NCI-H526 (cell line): ENCODE measurements at places on chromosomes 4 and X.

GRCh38 chr4:67721770-67722597 is 21.0 kb upstream of the UBA6 start:
- DNase-seq = no peak

GRCh38 chrX:28581522-28581921 is 5.7 kb upstream of the IL1RAPL1 start:
- DNase-seq = no peak

DNA sequence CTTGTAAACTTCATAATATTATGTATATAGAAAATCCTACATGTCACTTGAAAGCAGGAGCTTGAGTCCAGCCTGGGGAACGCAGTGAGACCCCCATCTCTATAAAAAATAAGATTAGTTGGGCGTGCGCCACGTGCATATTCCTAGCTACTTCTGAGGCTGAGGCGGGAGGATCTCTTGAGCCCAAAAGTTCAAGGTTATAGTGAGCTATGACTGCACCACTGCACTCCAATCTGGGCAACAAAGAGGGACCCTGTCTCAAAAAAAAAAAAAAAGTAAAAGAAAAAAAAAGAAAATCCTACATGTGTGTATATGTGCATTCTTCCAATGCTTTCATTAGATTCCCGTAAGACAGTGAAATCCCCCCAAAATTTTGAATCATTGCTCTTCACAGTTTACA is 1.7 kb downstream of the SEC31A start:
- no peak for DNase-seq

DNA sequence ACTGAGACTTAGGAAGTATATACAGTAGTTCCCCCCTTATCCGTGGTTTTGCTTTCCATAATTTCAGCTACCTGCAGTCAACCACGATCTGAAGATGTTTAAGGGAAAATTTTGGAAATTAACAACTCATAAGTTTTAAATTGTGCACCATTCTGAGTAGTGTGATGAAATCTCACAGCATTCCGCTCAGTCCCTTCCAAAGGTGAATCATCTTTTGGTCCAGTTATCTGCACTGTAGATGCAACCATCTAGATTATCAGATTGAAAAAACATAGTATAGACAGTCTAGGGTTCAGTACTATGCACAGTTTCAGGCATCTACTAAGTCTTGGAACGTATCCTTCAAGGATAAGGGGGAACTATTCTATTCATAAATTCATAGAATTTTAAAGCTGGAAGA is 109.0 kb downstream of the ANXA3 start:
- DNase-seq = no peak

- DNase-seq = no peak
Measured at GRCh38 chrX:6325437-6325836, 96.8 kb upstream of the NLGN4X start.

DNA sequence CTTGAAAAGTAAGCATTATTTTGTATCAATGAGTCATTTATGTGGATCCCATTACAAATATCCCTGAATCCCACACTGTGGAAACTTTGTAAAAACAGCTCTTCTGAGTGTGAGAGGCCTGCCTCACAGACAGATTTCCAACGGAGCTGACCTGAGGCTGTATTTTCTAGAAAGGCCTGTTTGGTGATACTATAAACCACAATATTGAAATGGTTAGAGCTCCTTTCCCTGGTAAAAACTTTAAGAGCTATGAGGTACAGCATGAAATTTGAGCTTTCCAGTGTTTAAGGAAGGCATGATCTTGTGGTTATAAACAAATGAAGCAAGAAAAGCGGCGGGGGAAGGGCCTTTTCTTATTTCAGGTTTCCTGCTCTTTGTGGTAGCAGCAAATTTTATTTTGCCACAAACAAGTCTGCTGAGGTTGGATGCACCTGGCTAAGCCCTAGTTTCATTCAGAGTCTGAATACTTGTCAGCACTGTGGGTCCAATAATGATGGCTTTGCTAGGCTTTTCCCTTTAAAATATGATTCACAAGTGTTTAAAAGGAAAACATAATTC is 86.8 kb upstream of the ETNPPL start:
- peak; percentile 49 for DNase-seq

DNA sequence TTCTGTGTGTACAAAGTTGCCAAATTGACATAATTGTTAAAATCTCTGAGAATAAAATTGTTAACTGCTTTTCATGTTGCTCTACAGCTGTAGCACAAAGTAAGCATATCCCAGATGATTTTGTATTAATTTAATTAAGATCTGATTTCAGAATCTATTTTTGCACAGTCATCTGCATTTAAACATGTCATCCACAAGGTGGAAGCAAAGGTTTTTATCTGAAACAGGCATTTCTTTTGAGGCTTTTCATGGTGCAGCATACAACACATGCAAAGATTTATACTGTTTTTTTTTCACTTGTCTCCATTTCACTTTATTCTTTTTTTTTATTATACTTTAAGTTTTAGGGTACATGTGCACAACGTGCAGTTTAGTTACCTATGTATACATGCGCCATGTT is 51.2 kb downstream of the GC start:
- DNase-seq = peak; percentile 31

DNA sequence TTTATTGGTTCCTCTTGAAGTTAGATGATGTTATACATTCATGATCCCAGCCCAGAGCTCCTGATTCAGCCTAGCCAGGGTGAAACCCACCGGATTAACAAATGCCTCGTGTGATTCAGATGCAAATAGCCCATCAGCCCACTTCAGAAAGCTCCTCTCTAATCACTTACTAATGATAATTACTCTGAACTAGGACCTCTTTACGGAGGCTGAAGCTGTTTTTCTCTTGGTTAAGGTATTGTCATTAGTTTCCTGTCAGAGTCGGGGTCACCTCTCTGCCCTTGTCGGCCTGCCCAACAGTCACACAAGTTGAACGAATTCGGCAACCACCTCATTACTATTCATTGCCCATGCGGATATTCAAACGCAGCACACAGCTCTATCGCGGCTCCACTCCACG is 36.6 kb downstream of the ZFP42 start:
- no peak for DNase-seq

GRCh38 chr4:186297013-186297645 is 31.1 kb downstream of the F11 start:
- DNase-seq = peak; percentile 80

DNA sequence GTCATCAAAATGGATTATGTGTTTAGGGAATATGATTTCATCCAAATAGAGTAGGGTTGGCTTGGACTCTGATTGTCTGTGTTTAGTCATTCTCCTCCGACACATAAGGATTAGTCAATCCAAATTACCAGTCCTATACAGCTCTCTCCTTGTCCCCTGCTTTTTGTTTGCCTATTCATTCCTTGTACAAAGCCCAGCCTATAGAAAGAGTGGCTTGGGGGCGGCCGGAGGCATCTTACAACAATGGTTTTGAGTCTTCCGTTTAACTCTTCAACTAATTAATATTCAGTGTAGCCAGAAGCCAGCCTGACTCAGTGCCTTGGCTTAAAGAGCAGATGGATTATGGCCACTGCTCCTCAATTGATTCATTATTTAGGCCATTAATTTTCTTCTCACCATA is 796.6 kb upstream of the POU3F4 start:
- no peak for DNase-seq

DNA sequence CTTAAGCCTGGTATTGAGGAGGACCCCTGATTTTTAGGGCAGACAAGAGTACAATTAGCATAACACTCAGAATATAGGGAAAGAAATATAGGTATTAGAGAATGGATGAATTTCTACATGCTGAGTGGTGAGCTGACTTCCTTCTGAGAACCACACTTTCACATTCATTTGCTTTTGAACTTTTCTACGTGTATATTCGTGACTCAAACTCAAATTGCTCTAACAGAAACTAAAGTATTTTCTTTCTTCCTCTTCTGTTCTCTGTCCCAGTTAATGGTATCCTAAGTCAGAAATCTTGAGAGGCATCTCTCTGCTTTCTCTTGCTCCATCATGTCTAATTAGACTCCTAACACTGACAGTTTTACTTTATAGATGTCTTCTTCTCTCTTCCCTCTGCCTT is 103.2 kb upstream of the CITED1 start:
- DNase-seq = no peak

DNA sequence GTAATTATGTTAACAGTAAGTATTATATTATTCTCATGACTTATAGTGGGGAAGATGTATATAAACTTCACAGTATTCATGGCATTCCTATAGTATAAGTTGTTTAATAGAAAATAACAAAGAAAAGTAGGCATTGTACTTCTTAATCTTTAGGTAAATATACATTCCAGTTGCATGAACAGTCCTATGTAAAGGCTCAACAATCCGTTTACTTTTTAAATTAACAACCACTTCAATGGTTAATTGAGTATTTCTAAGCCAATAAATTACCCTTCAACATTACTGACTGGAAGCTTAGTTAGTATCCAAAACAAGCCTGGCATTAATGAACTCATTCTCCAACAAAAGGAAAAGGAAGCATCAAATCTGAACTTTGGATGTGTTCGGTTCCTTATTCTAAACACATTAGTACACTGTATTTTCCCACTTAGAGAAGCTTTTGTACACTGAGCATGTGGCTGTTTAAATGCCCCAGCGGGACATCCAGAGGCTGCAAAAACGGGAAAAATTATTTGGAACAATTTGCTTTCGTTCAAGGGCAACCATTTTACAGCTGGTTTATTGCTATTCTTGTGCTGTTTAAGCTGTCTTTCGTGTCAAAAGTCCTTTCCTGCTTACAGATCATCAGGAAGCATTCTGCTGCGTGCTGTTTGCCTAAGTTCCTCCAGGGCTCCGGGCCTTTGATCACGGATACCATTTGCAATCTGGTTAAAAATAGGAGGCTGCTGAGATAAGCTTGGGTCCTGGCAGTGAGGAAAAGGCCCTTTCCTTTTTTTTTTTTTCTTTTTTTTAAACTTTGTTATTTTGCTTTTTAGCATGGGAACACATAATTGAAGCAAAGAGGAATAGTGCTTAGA is 460.3 kb downstream of the SPRY1 start:
- no peak for DNase-seq

- no peak for DNase-seq
Measured at GRCh38 chr4:76987153-76987591, 37.6 kb downstream of the SEPTIN11 start.

GRCh38 chrX:113982766-113983165 is 601.1 kb upstream of the HTR2C start:
- DNase-seq = no peak

DNA sequence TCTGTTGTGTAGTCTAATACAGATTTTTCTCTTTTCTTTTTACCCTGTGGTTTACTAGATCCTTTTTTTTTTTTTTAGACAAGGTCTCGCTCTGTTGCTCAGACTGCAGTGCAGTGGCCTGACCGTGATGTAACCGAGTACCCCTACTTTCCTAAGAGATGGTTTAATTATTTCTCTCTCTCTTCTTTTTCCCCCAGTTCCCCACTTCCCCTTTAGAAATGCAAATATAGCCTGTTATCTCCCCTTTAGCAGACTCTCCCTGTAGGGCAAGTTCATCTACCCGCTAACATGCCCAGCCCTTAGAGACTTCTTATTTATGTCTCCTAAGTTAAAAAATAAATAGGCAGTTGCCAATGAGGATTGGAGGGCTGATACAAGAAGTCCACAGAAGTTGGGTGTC is 4.5 kb downstream of the SNX25 start:
- DNase-seq = no peak

GRCh38 chrX:40031911-40032310 is 65.8 kb downstream of the BCOR start:
- DNase-seq = no peak

GRCh38 chrX:131845201-131845600 is 177.9 kb upstream of the STK26 start:
- no peak for DNase-seq

GRCh38 chrX:68822641-68823410 is 6.0 kb upstream of the EFNB1 start:
- DNase-seq = no peak

DNA sequence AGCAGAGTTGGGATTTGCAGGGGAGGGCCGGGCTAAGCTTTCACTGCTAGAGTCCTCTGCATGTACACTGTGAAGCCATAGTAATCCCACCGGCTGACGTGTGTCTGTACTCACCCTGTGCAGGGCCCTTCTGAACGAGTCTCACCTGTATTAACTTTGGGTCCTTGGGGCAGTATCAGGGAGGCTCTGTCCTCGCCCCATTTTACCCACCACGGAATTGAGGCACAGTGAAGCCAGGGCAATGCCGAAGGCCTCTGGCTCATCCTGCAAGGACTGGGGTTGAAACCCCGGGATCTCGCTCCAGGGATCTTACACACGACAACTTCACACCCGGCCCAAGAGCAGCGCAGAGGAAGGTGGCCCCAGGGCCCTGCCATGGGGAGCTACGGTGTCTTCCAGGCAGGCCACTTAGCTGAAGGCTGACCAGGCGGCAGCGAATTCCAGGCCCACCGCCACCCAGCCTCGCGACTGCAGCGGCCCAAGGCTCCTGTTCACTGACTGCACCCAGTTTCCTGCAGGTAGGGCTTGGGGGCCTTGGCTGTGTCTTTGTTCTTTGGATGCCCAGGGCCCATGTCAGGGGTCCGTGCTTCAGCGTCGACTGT is 75.5 kb upstream of the ADRA2C start:
- no peak for DNase-seq

GRCh38 chr4:125184116-125184515 is 130.6 kb upstream of the FAT4 start:
- no peak for DNase-seq

- DNase-seq = no peak
Measured at GRCh38 chr4:181820553-181820952, 422.6 kb upstream of the TENM3 start.

GRCh38 chrX:52341493-52341892 is 27.3 kb upstream of the XAGE2 start:
- no peak for DNase-seq
